ENCODE measurements at places on chromosomes 1 and 21. TPM values are rescaled to one million over a fixed set of nuclear protein-coding genes. Genes with fewer than 3 reads are reported as not detected.

B3GALNT2 gene
- 16.1 TPM for polyA plus RNA-seq

KDF1 gene
- 0.24 TPM for polyA plus RNA-seq

BARHL2 gene
- 3.8 TPM for polyA plus RNA-seq

AGMAT gene
- 1.5 TPM for polyA plus RNA-seq

CDA gene
- 0.57 TPM for polyA plus RNA-seq

LCE3E gene
- polyA plus RNA-seq, result not detected

CYP4Z1 gene
- 1.3 TPM for polyA plus RNA-seq
